ENCODE measurements at places on chromosomes 12 and 14.

DNA sequence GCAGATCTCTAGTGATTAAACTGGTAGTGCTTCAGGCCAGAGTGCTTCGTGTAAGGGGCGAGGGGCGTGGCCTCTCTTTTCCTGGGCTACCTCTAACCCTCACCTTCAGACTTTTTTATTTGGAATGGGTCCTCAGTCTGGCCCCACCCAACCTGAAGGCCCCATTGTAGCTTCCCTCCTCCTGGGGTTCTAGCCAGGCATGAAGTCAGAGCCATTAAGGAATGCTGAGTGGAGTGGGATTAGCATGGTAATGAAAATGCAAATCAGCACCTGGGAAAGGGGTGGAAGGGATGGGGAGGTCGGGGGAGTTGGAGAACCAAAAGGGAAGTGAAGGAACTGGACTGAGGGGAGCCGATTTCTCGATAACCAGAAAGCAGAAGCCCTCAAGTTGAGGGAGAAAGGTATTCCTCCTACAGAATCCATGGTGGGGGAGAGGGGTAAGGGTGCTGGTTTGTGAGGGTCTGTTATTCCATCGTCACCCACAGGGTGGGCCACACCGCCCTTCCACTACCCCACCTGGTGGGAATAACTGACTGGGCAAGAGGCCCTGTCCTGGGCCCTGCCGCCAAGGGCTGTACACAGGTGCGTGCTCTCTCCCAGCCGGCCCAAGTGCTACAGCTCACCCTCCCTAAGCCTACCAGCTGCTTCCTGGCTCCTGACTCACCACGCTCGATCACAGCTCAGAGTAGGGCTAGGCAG lies 14.1 kb downstream of the ZFHX2 start:
- ATAC-seq: no peak

DNA sequence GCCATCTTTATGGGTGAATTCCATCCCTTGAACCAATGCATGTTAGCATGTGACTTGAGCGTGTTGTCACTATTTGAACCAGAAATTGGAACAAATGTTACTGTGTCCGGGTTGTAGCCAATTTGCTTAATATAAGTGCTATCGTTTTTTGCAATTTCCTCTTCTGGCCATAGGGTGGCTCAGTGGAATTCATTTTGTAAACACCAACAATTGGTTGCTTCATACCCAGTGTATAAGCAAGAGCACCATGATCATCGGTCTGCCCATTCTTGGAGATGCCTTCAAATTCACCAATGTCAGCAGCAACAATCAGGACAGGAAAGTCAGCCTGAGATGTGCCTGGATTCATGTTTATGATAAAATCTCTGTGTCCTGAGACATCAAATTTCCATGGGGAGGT lies 5.0 kb upstream of the NEDD1 start:
- ATAC-seq: no peak

- ATAC-seq: no peak
Observed at GRCh38 chr14:24846261-24846660, 203.7 kb downstream of the STXBP6 start.

- ATAC-seq: peak; percentile 3
Observed at GRCh38 chr12:111404362-111405148, 1.2 kb upstream of the SH2B3 start.

GRCh38 chr12:77847060-77847541 lies 16.4 kb downstream of the NAV3 start:
- ATAC-seq: no peak

- ATAC-seq: no peak
Observed at GRCh38 chr12:75751769-75752471, 240.5 kb upstream of the KRR1 start.

- ATAC-seq: no peak
Observed at GRCh38 chr12:51954561-51955361, 3.3 kb downstream of the ACVR1B start.

GRCh38 chr12:124605150-124605882 lies 37.9 kb upstream of the NCOR2 start:
- ATAC-seq: no peak

GRCh38 chr14:71388336-71388735 lies 481.1 kb downstream of the PCNX1 start:
- no peak for ATAC-seq

DNA sequence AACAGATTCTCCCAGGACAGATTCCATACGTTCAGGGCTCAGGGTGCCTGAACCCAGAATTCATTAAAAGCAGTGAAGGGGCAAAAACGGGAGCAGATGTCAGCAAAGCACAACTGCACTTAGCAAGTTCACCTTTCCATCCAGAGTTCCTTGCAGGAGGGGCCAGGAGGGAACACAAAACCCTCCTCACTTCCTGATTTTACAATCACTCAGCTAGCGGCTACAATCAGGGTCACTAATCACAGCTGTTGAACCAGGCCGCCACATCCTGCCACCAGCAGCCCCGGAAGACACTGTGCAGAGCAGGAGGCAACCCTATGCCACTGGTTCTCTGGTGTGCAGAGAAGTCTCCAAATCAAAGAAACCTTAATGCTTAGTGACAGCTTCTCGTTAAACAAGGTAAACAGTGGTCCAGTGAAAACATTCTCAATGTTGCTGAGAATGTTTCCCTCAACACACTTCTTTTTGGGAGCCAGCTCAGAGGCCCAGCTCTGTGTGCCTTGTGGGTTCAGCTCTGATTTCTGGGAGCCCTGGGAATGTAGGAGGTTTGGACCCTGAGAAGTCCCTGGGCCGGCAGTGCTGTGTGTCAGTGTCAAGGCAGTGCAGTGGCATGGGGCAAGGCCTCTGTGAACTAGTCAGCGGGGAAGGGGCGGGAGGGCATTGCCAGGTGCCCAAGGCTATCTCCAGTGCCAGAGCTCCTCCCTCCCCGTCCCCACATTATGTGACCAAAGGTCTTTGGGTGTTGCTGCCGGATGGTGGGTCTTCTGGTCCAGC lies 54.5 kb downstream of the VCPKMT start:
- ATAC-seq: peak; percentile 90

DNA sequence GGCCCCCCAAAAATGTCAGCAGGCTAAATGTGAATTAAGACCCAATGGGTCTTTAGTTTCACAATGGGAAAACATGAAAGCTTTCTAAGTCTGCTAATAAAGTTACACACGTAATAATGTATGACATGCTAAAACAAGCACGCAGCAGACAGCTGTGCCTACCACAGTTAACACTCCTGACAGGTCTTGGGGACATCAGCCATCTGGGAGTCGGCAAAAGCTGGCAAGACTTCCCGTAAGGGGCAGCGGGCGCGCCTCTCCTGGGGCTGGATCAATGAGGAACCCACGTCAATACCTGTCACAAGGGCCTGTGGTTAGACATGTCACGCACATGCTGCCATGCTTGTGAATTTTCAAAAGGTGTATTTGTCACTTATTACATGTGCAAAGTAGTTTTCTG lies 45.0 kb downstream of the ACTN1 start:
- ATAC-seq: no peak

GRCh38 chr12:21884936-21885335 lies 56.3 kb downstream of the ABCC9 start:
- no peak for ATAC-seq

DNA sequence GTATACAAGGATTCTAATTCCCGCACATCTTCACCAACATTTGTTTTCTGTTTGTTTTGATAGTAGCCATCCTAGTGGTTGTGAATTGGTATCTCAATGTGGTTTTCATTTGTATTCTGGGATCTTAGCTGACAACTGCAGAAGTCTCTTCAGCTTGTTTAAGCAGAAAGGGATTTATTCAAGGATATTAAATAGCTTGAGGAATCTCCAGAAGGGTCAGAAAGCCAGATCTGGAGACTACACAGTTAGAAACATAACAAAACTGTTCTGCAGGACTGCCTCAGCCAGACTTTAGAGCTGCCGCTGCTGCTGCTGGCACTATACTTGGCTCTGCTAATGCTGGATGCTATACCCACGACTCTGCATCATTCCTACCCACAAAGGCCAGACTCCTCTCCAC lies 13.4 kb upstream of the CDKL1 start:
- no peak for ATAC-seq

DNA sequence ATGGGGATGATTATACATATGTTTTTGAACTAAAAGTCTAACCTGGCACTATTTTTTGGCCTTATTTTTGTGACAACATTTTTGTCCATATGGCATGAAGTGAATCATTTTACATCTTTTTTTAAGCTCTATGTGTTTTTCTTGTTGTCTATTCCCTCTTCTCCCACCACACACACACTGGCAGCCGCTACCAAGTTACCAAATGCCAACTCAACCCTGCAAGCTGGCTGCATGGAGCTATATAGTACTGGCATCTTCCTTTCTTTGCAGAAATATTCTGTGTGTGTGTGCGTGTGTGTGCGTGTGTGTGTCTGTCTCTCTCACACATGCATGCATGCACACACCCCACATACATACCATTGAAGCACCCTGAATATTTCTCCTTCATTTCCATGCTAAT lies 278.9 kb upstream of the SOX5 start:
- ATAC-seq: no peak
